ENCODE measurements at places on chromosomes 7 and 10.

- peak; percentile 64 for DNase-seq
These were observed 150.9 kb downstream of the RGS10 start for GRCh38 chr10:119391440-119392251.

DNA sequence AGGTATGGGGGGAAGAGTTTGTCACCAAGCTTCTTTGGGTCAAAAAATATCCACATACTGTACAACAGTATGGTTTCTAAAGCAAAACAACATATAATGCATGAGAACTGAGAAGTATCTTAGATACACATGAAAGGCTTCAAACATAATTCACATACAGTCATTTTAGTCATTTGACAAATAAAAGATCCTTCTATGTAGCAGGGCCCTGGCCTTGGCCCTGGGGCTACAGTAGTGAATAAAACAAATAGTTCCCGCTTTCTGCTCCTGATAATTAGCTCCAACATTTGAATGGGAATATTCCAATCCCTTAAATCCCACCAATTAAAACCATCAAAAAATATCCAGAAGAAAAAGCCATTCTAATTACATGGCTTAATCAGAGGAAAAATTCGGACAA lies 51.3 kb downstream of the MALSU1 start:
- no peak for DNase-seq

- DNase-seq, result no peak
These were observed 4.8 kb upstream of the SAP25 start for GRCh38 chr7:100578246-100579183.

GRCh38 chr7:31023877-31024276 lies 28.2 kb upstream of the ADCYAP1R1 start:
- DNase-seq, result no peak

DNA sequence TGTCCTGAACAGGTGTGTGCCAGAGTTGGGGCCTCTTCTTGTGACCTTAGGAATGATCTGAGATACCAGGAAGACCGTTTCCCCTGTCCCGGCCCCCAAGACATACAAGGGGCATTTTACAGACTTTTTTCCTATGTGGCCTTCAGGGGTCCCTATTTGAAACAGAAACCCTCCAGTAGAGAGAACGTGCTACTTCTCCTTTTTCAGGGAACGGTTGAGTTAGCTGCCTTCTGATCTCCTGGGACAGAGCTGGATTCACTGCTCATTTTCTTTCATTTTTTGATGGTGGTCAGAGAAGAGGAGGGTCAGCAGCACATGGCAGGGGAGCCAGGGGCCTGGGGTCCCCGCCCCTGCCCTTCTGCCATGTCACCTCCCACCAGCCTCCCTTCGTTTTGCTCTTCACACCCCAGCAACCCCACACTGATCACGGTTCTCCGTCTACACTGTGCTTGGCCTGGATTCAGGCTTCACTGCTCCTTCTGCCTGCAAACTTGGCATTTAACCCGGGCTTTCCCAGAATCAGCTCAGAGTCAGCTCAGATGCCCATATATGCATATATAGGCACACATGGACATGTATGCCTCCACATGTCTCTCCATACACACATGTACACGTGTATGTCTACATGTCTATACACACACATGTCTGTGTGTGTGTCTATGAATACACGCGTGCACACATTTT lies 138.1 kb upstream of the BTBD16 start:
- no peak for DNase-seq

DNA sequence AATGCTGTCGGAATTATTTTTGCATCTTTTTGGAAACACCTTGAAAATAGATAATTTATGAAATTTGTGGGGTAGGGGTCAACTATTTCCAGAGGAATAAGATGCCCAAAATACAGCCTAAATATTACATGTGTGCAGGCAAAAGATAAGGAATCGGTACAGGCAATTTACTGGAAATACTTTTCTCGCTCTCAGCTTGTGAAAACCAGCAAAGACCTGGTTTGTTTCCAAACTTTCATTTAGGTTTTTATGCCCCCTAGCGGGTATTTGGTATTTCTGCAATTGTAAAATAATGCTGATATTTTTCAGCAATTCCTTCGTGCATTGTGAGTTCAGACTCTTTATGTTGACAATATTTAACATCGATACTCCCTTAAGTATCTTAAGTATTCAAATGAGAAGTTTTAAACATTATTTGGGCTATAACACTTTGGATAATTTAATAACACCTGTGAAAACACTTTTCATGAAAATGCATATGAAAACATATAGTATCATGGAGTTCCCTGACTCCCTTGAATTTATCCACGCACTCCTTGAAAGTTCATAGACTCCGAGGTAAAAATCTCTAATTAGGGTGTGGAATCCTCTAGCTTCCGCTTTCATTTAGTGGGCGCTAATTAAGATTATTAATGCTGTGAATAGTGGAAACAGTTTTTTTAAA lies 132.4 kb downstream of the TSPAN12 start:
- DNase-seq, result peak; percentile 76

GRCh38 chr10:129419397-129419796 lies 47.6 kb upstream of the MGMT start:
- DNase-seq, result no peak

GRCh38 chr10:121631365-121632029 lies 33.3 kb upstream of the FGFR2 start:
- DNase-seq, result no peak

- DNase-seq, result no peak
These were observed 11.1 kb downstream of the CDK14 start for GRCh38 chr7:90607196-90607595.

- peak; percentile 6 for DNase-seq
These were observed 124.9 kb downstream of the DLG5 start for GRCh38 chr10:77801474-77802161.

DNA sequence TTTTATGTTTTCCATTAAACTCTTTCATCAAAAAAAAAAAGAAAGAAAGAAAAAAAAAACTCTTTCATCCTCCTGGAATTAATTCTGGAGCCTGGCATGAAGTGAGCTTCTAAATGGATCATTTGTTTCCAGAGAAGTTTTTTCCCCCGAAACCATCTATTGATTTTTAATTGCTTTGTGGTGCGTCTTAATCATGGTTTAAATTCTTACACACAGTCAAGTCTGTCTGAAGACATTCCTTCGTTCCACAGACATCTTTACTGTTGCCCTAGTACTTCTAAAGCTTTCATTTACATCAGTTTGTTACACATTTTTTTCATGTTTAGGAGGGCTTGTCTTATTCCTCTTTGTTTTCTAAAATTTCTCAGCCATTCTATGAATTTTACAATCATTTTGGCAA lies 493.4 kb upstream of the FOXK1 start:
- no peak for DNase-seq

DNA sequence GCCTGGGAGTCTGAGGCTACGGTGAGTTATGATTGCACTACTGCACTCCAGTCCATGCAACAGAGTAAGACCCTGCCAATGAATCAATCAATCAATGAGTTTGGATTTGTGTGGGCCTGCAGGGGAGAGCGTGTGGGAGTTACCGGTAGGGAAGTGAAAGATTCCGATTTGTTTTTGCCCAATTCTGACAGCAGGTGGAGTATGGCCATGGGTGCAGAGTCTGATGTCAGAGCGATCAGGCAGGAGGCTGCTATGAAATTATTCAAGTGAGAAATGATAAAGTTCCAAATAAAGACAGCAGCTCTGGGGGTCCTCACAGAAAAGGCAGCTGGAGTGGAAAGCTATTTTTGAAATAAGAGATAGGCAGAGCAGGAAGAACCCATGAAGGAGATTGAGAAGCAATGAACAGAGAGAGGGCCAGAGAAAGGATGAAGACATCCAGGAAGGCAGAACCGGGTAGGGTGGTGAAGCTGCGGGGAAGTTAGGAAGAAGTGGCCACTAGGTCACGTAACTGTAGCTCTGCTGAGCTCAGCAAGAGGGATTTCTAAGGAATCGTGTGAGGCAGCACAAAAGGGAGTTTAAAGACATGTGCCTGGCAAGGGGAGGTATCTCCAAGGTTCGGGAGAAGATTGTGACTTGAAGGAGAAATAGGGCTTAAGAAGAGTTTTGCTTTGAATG lies 93.7 kb upstream of the NMT2 start:
- DNase-seq, result peak; percentile 20

GRCh38 chr7:11875635-11876034 lies 43.6 kb upstream of the THSD7A start:
- DNase-seq, result no peak

- peak; percentile 80 for DNase-seq
These were observed 1.0 kb upstream of the LRRN3 start for GRCh38 chr7:111089822-111090426.

DNA sequence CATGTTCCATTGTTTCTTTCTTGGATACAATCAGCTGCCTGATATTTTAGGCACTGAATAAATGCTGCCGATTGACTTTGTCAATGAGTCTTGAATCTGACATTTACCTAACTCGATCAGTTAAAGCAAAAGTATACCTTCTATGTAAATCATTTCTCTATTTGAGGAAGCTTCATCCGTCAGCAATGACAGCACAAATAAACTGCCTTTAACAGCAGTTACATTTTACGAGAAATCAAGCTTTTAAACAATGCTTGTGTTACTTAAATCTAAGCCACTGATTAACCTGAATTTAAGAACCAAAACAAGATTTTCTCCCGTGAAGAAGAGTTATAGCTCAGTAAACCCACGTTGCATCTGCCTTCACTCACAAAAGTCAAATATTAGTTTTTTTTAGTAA lies 71.3 kb downstream of the CUL1 start:
- no peak for DNase-seq

DNA sequence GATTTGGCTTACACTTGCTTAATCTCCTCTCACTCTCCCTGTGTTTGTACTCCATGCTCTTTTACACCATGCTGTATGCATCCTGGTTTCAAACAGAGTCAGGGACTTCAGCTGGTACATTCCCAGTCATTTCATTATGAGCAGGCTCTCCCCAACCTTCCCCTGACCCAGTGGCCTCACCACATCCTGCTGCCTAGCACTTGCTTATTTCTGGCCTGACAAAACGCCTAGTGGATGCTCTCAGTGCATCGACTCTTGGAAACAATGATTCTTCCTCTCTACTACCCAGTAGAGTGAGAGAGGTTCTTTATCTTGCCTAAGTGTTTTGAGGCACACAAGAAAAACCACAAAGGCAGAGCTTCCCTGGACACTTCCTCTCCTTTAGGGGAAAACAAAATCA lies 63.4 kb downstream of the CAV1 start:
- peak; percentile 58 for DNase-seq

DNA sequence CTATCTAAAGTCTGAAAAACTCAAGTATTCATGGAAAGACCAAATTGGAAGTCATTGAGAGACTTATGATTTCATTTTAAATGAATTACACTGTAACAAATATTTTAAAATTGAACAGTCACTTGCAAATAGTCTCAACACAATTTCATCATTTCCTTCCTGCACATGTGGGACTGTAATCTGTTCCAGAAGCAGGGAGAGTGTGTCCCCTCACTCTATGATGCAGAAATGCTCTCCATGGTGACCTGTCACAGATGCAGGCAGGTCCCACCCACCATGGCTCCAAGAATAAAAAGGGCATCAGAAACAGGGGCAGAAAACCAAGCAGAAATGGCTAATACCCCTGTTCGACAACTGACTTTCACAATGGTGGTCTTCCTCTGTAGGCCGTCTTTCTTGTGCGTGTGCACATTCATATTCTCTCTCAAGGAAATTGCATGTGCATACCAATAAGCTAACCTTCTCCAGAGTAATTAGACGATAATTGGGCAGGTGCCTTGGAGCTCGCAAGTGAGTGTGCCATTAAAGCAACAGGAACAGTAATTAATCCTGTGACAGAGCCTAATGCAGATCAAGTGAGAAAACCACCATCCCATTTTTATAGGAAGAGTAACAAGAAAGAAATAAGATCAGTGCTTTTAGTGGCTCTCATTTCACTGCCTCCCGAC lies 170.9 kb downstream of the ZMYND11 start:
- peak; percentile 21 for DNase-seq

DNA sequence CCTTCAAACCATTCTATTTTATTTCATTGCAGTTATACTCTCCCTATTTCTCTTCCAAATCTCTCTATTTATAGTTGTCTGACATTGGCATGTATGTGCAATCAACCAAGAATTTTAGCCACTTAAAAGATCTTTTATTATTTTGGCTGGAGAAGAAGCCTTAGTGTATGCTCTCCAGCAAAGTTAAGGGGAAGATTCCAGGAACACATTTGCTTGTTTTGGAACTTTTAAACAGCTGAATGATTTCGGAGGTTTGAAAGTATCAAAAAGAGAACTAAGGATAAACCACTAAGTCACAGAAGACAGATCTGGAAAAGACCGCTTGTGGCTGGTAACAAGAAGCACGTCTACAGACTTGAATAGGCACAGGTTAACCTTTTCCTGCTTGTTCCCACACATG lies 182.2 kb upstream of the FZD1 start:
- peak; percentile 73 for DNase-seq

DNA sequence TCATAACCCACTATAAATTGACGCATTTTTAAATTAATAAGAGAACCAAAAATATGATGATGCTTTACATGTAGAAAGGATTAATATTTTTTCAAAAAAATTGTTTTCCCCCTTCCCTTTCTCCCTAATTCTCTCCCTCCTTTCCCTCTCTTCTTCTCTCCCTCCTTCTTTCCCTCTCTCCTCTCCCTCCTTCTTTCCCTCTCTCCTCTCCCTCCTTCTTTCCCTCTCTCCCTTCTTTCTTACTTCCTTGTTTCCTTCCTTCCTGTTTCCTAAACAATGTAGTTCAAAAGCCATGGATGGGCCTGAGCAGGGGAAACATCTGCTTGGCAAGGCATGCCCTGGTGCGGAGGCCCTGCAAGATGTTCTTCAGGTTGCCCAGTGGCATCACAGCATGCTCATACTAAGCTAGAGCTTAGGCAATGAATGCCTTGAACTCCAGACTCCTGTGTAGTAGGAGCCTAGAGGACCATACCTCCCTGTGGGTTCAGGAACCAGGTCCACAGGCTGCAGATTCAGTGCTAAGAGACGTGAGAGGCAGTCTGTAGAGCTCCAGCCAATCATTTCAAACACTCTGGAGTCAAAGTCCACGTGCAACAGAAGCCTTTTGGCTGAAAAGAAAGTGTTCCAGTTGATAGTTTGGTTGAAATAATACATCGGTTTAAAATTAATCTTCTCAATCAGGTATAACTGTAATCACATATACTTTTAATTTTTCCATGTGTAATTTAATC lies 20.1 kb upstream of the MRPS17 start:
- DNase-seq, result no peak

DNA sequence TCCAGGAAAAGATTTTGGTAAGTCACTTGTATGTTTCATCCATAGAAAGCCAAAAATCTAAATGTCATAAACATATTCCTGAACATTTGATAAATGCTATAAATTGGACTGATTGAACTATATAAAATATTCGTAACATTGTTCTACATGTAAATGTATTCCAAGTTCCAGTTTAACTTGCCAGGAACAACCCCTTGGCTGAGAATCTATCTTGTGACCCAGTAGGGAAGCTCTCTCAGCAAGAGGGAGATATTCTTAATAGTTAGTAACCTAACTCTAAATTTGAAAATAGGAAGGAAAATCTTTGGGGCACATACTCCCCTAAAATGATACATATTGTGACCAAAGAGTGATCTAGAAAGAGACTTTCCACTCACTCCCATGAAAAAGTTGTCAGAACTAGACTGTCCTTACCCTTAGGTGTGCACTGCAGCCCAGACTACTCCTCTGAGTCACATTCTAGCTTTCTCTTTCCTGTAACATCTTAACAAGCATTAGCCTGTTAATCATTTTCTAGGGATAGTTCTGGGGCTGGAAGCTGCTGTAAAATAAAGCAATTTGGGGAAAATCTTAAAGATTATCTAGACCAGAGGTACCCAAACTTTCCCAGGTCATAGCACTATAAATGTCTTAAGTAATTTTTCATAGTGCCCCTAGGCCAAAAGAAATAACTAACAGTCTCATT lies 73.7 kb upstream of the SKAP2 start:
- no peak for DNase-seq

Data from adipocyte (in vitro differentiated cells).